Stimulated activated CD4-positive, alpha-beta T cell treated with anti-CD3 and anti-CD28 coated beads, TNF-alpha, amount 100 ng/mL, for 48 hours (primary cell): ENCODE measurements at places on chromosomes 5 and 9.

DNA sequence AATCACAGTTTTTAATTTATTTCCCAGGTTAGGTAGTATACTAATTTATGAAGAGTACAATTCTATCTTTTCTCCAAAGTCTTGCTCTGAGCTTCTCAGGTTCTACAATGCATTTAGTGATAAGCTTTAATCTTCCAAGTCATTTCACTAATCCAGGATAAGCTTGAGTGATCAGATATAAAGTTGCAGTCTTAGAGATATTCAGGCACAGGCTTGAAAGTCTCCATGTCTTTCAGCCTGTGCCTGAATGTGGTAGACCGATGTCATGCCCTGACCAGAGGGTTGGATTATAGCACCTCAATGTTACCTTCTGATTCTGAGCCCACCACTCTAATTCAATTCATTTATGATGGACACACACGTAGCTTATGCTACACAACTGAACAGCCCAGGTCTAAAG, 3.2 kb downstream of the CRHBP start:
- DNase-seq, result no peak

GRCh38 chr5:178590141-178590923, at the start of gene COL23A1:
COL23A1 (minus strand) TSS chr5:178590393.
- no peak for DNase-seq

DNA sequence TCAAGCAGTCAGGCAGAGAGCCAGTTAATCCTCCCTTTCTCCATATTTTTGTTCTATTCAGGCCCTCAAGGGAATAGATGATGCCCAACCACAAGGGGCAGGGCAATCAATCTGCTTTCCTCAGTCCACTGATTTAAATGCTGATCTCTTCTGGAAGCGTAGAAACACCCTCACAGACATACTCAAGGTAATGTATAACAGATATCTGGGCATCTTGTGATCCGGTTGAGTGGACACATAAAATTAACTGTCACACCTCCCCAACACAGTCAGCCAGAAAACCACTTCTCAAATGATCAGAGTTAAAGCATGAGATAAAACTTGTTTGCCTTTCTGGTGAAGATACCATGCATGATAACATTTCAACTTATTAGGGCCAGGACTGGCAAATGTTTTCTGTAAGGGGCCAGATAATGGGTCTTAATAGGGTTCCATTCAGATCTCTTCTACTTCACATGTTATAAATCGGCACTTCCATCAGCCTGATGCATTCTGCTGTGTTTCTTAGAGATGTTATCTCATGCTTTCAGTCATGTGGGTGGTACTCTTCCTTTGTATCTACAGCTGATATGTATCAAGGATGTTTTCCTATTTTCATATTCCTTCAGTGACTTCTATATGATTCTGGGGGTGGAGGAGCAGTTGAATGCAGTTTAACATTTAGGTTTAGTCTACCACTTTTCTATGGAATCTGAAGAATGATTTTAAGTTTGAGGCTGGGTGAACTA, 58.9 kb upstream of the CNTLN start:
- DNase-seq, result no peak

- no peak for DNase-seq
These were observed 46.8 kb downstream of the GALNT12 start for GRCh38 chr9:98854266-98854665.

- no peak for DNase-seq
These were observed 141.8 kb downstream of the FAM174A start for GRCh38 chr5:100676817-100677631.

DNA sequence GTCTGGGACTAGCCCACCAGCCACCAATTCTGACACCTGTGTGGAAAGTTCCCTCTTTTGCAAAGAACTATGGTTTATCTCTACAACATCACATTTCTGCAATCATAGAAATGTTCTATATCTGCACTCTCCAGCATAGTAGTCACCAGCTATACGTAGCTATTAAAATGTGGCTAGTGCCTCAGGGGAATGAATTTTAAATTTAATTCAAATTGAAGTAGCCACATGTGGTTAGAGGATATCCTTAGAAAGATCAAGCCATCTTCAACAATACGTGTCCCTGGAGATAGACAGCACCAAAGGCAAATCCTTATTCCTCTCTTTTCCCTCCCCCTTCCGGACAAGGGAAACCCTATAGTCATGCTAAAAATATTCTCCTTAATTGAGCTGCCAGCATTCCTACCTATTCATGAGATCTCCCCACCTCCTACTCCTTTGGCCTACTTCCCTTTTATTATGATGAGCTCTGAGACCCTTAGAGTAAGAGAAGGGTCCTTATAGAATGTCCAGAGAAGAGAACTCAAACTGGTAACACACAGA, 11.1 kb downstream of the LCP2 start:
- DNase-seq, result no peak

- no peak for DNase-seq
These were observed 10.5 kb downstream of the SLC38A9 start for GRCh38 chr5:55701462-55702103.

GRCh38 chr9:119052339-119053030, 316.8 kb downstream of the BRINP1 start:
- DNase-seq, result no peak

- DNase-seq, result no peak
These were observed 5.5 kb upstream of the AOPEP start for GRCh38 chr9:94720846-94721549.

- peak; percentile 78 for DNase-seq
These were observed 82.5 kb upstream of the ZBTB43 start for GRCh38 chr9:126722252-126722921.

- DNase-seq, result peak; percentile 8
These were observed 49.4 kb downstream of the MEF2C start for GRCh38 chr5:88833371-88834130.

- no peak for DNase-seq
These were observed 144.5 kb downstream of the KIAA0825 start for GRCh38 chr5:94473936-94474335.

DNA sequence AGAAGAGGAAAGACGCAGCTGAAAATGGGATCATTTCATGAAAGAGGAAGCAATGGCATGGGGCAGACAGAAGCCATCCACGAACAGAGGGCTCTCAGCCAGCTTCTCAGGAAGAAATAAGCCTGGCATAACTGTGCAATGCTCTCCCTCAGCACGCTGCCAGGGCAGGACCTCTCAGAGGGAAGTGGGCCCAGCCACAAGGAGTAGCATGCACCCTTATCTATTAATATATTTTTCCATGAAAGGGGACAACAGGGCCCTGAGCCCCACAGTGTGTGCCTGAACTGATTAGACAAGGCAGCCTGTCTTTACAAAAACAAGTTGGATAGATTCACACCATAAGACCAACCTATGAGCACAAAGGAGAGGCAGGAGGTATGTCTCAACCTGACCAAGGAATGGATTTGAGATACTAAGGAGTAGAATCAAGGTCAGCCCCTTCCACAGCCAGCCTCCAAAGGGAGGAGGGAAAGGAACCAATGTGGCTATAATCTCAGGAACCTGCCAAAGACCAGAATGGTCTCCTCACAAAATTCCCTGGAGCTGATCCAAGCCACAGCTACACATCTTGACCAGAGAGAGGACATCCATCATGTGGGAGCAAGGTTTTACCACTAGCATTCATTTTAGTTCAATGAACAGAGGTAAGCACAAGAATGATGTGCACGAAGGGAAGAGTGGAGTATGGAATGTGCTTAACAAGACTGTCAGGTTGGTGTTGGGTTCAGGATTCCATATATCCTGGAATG, 154.8 kb downstream of the SIL1 start:
- DNase-seq, result no peak

DNA sequence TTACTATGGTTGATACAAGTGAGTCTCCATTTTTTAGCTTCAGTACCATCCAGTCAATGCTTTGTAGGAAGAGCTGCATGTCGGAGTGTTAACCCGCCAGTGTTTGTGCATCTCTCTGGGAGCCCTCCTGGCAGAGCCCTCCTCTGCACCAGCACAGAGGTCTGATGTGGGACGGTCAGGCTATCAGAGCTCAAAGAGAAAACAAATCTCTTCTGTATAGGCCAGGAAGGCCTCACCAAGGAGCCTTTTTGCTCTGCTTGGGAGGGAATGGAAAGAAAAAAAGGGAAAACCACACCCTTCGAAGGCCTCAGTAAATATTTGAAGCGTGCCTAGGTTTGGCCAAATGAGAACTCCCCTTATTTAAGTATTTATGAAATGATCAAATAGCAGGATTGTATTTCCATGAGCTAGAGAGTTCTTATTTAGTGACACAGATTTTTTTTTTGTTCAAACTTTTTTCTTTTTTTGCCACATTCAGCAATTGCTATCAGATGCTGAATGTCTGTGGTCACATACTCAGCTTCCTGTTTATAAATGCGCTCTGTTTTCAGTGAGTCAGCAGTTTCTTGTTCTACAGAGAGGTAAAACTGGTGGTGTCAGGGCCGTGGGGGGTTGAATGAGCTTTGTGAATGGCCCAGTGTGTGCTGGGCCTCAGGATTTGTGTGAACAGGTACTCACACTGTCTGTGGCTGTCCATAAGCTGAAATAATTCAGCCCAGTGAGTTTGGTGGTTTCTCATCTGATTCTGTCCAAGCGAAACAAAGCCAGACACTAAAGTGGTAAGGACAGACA, 226.6 kb downstream of the SNX18 start:
- peak; percentile 37 for DNase-seq

DNA sequence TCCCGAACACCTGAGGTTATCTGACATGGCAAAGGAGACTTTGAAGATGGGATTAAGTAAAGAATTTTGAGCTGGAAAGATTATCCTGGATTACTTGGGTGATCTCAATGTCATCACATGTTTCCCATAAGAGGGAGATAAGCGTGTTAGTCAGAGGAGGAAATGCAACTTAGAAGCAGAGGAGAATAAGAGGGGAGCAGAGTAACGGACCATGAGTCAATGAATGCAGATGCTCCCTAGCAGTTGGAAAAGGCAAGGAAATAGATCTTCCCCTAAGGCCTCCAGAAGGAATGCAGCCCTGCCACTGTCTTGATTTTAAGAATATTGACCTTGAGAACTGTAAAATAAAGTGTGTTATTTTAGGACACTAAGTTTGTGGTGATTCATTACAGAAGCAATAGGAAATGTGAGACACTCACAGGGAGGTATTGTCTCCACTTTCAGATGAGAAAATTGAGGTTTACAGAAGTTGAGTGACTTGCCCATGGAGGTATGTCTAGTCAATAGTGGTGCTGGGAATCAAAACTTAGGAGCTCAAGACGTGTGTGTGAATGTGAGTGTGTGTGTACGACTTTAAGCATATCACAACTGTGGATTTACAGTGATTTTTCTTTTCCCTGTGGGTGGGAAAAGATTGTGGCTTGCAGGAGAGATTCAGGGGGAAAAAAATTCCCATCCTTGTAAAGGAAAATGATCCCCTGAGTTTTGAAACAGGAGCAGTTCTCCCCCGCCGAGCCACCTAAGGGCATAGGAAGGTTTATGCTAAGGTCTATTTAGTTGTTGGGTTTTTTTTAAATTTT, 125.3 kb downstream of the TRIM32 start:
- no peak for DNase-seq

GRCh38 chr5:132183723-132184122, 43.9 kb downstream of the P4HA2 start:
- no peak for DNase-seq

DNA sequence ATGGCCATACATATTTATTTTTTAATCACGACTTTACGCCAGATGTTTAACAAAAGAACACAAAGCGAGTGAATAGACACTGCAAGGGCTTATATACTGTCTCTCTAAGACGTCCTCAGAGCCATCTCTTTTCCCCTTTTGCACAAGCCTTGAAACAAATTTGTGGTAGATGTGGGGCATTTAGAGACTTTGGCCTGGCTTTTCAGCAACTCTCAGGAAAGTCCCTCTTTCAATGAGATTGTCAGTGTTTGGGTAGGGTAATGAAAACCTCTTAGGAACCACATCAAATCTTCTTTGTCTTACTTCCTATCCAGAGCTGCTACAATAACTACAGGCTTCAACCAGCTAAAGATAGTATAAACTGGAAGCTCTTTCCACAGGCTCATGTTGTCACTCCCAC, 380.0 kb downstream of the ANXA1 start:
- no peak for DNase-seq
